ENCODE measurements at places on chromosomes 7 and 10.

- no peak for DNase-seq
These were observed 3.5 kb downstream of the POLR3A start for GRCh38 chr10:78025685-78026364.

DNA sequence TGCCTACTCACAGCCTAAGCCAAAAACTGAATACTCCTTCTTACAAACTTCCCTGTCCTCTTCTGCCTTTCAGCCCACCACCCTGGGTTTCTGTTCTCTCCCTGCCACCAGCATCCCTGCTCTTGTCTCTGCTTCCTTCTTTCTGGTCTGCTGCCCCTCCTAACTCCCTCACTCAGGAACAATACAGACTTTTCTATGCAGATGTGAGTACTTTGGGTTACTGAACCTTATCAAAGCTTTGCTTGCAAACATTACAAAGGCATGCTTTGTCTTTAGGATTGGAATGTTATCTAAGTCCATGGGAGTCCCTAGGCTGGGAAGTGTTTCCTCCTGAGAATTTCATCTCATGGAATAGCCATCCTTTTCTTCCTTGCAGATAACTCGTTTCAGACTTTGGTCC, 28.9 kb downstream of the CNNM1 start:
- DNase-seq, result no peak

DNA sequence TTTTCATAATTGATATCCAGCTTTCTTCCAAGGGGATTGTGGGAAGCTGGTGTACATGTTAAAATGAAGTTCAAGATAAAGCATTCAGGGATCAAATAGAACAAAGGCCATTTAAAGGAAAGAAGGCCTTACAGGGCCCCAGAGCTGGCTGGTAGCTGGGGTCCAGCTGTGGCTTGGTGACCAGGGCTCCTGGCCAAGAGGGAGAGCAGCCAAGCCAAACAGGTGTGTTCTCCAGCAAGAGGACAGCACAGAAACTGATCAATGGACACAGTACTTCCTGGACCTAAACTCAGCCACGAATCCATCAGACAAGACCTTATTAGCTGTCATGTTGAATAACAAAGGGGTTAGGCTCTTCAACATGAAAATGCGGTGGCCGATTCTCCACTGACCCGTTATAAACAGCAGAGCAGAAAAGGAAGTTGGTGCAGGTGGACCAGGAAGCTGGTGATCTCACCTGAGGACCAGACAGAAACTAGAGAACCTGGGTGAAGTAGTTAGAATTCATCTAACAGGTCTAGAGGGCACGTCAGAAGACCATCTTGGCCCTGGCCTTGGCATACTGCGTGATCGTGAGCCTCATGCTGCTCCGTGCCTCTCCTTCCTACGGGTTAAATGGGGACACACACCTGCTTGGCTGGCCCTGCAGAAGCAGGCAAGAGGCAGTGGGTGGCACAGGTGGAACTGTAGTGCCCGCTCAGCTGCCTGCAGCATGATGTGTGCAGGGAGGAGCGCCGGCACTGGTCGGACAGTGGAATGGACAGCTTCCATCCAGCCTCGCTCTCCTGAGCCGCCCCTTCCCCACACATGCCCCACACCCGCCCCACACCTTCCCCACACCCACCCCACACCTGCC, 53.8 kb downstream of the PARP12 start:
- no peak for DNase-seq

DNA sequence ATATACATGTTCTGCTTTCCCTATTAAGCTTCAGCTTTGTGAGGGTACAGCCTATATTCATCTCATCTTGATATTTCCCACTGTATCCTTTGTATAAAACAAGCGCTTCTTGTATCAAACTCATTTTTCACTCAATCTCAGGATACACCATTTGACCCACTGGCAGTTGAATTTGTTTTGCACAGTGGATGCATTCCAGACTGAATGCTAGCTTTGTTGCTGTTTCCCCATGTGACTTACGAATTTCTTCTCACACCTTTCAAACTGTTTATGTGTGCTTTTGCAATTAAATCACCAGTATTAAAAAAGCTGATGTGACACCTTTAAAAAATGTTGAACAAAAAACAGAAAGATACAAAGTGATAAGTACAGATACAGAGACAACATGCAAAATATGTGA, 180.9 kb downstream of the ZNF438 start:
- no peak for DNase-seq

GRCh38 chr10:92517034-92517655, 56.7 kb downstream of the IDE start:
- DNase-seq, result peak; percentile 72

DNA sequence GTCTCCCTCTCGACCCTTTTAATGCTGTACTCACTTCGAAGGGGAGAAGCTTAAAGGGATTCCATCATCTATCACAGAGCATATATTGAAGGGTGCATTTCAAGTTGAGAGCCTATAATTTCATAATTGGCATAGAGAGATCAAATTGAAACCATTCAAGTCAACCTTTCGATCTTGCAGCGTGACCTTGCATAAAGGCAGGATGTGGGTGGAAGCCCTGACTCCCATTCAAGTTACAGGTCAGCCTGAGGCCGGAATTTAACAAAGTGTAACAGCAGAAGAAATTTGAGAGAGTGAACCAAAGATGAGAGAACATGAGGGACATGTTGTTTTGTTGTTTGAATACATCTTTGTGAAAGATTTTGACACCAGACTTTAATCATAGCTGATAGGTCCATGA, 195.3 kb upstream of the TPK1 start:
- DNase-seq, result no peak

- no peak for DNase-seq
These were observed 42.8 kb downstream of the CLRN3 start for GRCh38 chr10:127849921-127850320.

DNA sequence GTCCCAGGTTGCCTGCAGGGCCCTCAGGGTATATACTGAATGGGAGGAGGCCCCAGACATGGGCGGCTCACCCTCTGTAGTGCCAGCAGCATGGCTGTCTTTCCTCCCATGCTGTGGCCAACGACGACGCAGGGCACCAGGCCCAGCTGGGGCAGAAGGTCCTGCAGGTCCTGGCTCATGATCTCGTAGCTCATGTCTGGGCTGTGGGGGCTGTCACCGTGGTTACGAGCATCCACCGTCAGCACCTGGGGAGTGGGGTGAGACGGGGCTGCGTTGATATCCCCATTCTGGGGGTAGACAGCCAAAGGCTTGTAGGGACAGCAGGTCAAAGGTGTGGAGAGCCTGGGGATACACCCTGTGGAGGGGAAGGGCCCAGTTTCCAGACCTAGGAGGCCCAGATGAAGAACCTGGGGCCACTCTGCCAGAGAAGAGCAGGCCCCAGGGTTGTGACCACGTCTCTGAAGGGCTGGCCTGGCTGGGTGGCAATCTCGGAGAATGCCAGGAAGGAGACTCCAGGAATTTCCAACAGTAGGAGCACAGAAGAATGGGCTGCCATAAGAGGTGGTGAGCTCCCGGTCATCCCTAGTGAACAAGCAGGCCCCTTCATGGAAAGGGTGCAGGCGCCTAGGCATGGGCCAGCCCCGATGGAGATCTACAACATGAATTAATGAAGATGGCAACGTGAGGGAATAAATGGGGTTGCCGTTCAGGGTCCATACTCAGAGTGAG, 947 bp downstream of the ABHD11 start:
- DNase-seq, result no peak

GRCh38 chr10:123309731-123310130, 155.5 kb downstream of the BUB3 start:
- DNase-seq, result no peak

Data from sciatic nerve (tissue), 2 donors.